ENCODE measurements at places on chromosomes 7 and 10.

GRCh38 chr7:129780974-129781927 is 169.7 kb downstream of the NRF1 start:
- DNase-seq: no peak

- DNase-seq: no peak
Observed at GRCh38 chr10:17645621-17646345, 1.8 kb downstream of the STAM start.

GRCh38 chr7:157473051-157473569 is 136.3 kb downstream of the DNAJB6 start:
- no peak for DNase-seq

- DNase-seq: no peak
Observed at GRCh38 chr7:127290116-127290655, 37.4 kb upstream of the GRM8 start.

DNA sequence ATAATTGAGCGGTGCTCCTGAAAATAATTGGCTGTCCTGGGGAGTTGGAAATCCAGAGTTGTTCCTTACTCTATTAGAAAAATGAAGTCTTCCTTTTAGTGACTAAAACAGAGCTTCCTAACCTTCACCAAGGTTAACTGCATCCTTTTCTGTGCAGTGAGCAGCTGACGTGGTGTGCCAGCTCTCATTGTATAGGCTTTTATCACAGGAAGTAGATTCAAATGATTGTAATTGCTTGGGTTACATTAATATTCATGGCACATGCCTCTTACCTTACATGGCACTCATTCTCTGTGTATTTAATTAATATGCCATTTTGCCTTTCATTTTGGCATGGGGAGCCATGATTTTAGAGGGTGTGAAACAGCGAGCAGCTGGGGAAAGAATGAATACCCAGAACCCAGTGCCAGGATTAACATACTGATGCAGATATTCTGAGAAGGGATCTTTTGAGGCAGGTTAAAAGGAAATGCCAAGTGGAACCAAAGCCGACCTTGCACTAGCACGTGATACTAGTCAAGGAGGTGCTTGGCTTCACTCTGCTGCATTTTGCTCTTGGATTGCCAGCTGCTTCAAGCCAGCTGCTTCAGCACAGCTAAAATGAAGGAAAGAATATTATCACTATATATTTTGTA is 115.3 kb downstream of the ST7 start:
- peak; percentile 47 for DNase-seq

GRCh38 chr7:151381348-151382078 is 28.3 kb downstream of the WDR86 start:
- DNase-seq: no peak

DNA sequence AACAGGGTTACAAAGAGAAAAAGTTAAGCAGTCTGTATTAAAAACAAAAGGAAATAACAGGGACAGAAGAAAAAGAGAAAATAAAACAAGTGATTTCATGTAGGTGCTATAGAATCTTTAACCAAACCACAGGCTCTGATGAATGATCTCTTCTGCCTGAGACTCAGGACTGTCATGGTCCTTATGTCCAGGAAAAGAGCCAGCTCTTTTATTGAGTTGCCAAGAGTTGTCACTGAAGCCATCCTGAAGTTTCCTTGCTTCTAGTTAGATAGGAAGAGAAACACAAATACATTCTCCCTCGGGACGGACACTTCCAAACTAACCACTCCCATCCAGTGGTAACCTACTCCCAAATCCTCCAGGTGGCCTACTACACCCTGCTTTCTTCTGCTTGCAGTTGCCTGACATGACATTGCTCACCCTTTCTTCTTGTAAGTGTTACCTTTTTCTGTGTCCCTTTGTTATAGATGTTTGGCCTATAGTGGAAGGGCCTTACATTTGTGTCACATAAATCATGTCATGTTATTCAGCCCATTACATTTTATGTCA is 346.7 kb downstream of the NRG3 start:
- no peak for DNase-seq

GRCh38 chr7:13832346-13832745 is 157.1 kb downstream of the ETV1 start:
- DNase-seq: no peak

GRCh38 chr7:51013861-51014511 is 231.3 kb upstream of the GRB10 start:
- no peak for DNase-seq

GRCh38 chr10:47165711-47166404 is 134.1 kb upstream of the GDF10 start:
- peak; percentile 77 for DNase-seq

- no peak for DNase-seq
Observed at GRCh38 chr10:86905429-86905828, 52.0 kb downstream of the MMRN2 start.

DNA sequence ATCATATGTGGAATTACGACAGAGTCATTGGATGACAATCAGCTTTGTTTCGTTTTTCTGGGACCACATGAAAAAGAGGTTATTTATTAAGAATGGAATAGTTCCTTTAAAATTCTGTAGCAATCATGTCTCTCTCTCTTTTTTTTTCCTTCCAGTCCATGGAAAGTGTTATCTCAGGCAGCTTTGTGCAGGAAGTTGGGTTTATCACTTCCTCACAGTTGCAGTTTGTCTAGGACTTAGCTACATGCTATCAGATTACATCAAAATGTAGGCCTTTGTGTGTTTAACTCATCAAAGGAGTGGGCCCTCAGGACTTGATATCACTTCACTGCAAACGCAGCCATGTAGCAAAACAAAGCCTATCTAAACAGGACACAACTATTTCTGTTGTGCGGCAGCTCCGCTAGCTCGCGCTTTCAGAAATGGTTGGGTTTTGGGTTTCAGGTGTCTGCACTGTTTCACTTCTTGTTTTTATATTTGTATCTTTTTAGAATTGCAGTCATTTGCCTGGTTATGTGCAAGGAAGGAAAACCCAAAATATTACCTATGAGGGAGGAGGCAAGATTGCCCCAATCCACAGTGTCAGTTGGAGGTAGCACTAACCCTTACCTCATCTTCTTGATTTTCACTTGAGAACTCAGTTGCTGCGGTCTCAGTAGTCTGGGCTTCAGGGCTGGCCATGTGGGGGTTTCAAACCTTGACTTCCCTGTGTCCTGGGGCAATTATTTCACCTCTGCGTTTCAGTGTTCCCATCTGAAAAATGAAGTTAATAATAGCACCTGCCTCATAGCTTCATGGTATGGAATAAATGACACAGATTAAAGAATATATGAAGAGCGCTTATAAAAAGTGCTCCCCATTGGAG is 66.7 kb downstream of the HHEX start:
- no peak for DNase-seq

GRCh38 chr7:94933256-94933990 is 26.0 kb downstream of the PPP1R9A start:
- no peak for DNase-seq

DNA sequence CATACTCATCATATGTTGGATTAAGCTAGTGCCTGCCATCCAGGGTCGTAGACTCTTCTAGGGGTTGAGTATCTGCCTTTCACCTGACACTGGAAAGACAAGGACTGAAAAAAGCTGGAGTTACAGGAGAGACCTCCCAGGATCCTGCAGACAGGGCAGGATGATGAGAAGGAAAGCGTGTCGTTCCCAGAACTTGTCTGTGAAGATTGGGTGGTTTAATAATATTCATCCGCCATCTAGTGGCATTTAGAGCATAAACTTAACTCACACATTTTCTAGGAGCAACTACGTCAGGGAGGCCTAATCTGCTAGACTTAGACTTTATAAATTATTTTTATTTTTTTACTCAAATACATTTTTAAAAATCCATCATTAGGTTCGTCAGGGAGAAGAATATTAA is 59.6 kb downstream of the ADRB1 start:
- peak; percentile 85 for DNase-seq

- no peak for DNase-seq
Observed at GRCh38 chr7:19948160-19948559, 174.7 kb upstream of the TMEM196 start.

DNA sequence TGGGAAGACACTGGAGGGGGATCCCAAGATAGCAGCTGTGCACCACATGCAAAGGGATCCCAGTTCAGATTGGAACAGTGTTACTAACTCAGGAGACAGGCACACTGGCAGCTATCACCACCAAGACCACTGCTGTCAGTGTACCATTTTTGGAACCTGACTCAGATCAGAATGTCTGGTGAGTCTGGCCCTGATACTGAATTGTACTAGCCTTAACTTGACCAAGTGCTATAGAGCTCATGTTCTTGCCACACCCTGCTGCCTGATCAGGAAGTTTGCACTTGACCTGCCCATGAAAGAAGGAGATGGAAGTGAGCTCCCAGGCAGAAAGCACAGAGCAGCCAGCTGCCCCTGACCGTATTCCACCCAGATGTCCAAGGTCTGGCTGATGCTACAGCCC is 4.8 kb upstream of the PRRT4 start:
- no peak for DNase-seq

GRCh38 chr10:124719213-124719851 is 24.8 kb downstream of the FAM53B start:
- DNase-seq: peak; percentile 96

Measured in Ammon's horn (tissue), 1 donor.